ENCODE measurements at places on chromosomes 1 and 21.

GRCh38 chr1:184152434-184152898 lies 100.9 kb downstream of the TSEN15 start:
- no peak for DNase-seq

- DNase-seq, result no peak
Measured at GRCh38 chr1:171997936-171998335, 156.6 kb downstream of the DNM3 start.

DNA sequence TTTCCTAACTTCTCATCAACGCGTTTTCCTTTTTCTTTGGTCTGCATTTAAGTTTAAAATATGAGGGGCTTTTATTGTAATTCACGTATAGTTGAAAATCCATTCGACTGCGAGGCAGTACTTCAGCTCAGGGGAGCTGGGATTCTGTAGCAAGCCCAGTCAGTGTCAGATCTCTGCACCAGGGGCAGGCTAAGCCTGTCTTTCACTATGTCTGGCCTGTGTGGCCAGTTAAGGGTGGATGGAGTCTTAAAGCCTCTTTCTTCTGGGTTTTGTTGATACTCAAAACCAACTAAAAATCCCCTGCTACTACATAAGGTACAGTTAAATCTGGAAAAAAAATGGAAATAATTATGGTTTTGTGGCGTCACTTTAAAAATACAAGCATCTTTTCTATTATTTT lies 124.7 kb downstream of the TYW3 start:
- DNase-seq, result no peak

DNA sequence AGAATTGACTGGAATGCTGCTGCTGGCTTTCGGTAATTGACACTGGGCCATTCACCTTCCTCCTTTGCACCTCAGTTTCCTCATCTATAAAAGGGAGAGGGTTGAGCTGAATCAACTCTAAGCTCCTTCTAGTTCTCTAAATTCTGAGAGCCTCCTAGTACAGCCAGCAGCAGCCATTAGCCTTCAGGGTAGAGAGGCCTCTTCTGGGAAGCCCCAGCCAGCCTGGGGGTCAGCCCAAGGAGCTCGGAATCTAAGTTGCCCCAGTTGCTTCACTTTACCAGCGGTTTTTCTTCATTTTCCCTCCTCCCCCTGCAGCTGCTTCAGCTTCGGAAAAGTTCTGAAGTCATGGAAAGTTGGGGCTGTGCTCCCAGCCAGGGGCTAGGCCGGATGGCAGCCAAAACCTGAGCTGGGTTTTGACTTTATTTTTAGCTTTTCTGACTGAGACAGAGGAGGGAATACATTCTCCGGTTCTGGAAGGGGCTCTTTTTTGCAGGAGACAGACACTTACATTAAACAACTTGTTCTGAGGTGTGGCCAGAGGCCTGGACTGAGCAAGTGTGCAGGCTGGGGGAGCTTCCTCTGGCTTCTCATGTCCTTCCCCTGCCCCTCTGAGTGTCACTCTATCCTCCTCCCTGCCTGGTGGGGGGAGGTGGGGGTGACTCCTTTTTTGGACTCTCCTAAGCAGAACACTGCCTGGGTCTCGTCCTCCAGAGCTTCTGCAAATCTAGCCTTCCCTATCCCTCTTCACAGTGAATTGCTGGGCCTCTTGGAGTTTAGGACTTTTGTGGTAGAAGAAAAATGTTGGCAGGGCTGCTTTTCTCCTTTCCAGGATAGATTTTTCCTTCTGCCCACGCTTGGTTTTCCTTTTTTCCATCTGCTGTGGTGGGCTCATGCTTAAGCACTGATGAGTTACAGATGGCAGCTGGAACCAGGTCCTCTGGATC lies 14.4 kb downstream of the LMNA start:
- no peak for DNase-seq

- DNase-seq, result no peak
Measured at GRCh38 chr1:51086496-51087271, 15.3 kb upstream of the C1orf185 start.

DNA sequence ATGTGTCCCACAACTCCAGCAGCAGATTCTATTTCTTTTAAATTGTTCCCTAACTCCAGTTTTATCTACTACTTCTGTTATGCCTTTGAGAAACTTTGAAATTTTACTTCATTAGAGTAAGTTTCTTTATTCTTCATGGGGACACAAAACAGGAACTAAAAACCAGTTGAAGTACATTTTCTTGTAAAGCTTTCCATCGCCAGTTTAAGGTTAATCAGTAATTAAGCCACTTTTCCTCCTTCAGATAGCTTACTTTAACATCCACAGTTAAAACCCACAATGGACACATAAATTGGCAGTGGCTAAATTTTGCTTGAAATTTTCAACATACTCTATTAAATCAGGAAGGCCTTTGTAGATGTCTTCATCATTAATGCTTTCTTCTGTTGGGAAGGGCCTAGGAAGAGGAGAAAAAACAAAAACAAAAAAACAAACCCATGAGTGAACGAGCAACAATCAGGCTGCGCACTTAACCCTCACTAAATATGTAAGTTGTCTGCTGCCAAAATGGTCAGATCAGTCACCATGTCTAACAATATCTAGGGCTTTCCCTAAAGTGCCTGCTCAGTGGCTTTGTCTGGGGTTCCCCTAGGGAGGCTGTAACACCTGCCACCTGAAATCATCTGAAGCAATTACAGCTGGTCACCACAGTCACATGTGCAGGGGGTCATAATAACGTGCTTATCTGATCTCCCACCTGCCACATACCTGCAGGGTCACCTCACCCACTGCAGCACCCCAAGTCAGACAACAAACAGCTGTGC lies 187.9 kb downstream of the VAV3 start:
- no peak for DNase-seq

GRCh38 chr1:54743416-54744226 lies 20.7 kb downstream of the PARS2 start:
- no peak for DNase-seq

DNA sequence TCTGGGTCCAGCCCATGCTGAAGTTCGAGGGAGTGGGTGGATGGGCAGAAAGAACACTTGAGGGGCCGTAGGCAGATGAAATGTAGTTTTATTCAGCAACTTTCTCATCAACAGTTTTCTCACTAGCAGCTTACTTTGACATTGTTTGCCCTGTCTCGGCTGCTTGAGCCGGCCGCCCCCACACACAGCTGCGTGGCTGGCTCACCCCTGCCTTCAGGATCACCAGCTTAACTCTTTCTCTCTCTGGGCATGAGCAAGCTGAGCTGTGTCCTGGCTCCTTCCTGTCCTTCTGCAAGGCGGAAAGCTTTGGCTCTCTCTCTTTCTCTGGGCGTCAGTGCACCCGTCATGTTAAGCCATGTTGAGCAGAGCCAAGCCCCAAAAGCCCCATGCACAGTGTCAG lies 104.4 kb upstream of the GNG12 start:
- DNase-seq, result no peak

GRCh38 chr1:199641531-199641930 lies 386.0 kb upstream of the NR5A2 start:
- DNase-seq, result no peak

DNA sequence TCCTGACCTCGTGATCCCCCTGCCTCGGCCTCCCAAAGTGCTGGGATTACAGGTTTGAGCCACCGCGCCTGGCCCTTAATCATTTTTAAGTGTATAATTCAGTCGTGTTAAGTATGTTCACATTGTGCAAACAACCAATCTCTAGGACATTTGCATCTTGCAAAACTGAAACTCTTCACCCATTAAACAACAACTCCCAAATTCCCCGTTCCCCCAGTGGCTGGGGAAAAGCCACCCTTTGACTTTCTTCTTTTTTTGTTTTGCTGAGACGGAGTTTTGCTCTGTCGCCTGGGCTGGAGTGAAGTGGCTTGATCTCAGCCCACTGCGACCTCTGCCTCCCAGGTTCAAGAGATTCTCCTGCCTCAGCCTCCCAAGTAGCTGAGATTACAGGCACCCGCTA lies 6.5 kb upstream of the THEMIS2 start:
- DNase-seq, result no peak

DNA sequence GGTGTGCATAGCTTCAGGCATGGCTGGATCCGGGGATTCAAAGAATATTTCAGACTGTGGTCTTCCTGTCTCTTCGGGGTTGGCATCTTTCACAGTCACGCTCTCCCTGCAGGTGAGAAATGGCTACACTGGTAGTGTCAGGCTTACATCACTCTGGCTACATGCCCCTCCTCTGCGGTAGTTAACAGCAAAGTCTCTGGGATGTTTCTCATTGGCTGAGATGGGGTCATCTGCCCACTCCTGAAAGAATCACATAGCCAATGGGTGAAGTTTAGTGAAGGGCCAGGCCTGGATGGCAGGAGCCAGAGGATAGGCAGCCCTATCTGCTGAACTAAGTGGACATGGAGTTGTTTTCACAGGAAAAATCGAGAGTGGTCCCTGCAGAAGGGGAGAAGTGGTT lies 356.5 kb downstream of the MATN1 start:
- no peak for DNase-seq

DNA sequence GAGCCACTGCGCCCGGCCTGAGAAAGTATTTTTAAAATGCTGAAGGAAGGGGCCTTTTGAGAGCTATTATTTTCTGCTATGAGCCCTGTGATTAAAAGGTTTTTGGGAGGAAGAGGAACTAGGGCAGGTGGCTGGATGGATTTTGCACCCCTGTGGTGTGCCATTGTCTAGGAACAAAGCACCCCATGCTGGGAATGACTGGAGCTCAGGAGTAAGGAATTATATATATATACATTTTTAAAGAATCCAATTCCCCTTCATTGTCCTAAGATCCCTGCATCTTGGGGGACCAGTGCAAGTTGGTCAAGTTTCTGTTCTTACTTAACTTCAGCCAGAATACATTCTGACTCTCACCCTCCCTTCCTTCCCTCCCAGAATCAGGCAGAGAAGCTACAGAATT lies 91.6 kb downstream of the ZNF648 start:
- no peak for DNase-seq

DNA sequence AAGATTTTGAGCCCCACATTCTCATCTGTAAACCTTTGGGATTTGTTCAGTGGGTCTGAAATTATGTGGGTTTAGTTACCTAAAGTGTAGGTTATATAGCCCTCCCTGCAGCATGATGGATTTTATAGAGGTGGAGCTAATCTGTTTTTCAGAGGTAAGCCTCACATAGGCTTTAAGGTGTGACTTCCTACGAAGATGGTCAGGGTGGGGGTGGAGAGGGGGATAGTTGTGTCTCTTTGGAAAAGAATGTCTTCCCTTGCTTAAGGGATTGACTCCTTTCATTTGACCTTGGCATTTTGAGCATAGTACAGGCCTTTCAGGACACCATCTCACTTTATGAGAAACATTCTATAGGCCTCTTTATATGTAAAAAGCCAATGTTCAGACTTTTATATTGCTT lies 3.4 kb downstream of the CACHD1 start:
- DNase-seq, result no peak

GRCh38 chr1:212108981-212109380 lies 73.4 kb downstream of the DTL start:
- DNase-seq, result no peak

- no peak for DNase-seq
Measured at GRCh38 chr1:178004926-178005391, 35.1 kb upstream of the SEC16B start.

GRCh38 chr1:204128464-204128963 lies 23.3 kb downstream of the ETNK2 start:
- no peak for DNase-seq

DNA sequence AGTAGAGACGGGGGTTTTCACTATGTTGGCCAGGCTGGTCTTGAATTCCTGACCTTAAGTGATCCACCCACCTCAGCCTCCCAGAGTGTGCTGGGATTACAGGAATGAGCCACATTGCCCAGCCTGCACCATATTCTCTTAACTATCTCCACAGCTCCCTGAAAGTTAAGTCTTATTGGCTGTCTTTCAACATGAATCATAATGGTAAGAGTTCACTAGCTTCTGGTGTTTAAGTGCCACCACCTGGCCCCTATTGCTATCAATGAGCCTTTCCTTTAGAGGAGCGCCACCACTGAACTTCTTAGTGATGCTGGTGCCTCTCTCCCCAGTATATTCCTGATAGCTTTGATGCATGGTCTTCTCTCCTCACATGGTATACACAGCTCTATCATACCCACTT lies 15.7 kb downstream of the ZFYVE9 start:
- no peak for DNase-seq

- DNase-seq, result no peak
Measured at GRCh38 chr1:239237912-239238311, 148.5 kb upstream of the CHRM3 start.

DNA sequence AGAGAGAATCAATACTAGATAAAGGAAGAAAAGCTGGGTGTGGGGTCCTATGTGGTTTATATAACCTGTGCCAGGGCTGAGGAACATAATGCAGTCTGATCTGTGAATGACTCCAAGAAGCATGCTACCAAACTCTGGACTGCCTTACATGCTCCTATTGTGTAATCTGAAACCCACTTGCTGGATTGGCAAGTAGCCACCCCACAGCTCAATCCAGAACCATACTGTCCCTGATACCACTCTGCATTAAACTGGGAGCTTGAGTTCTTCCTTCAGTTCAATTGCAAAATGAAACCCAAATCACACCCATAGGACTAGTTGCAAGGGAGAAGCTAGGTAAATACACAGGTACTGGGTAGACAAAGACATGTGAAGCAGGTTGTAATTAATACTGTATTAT lies 115.4 kb upstream of the NEGR1 start:
- DNase-seq, result no peak

DNA sequence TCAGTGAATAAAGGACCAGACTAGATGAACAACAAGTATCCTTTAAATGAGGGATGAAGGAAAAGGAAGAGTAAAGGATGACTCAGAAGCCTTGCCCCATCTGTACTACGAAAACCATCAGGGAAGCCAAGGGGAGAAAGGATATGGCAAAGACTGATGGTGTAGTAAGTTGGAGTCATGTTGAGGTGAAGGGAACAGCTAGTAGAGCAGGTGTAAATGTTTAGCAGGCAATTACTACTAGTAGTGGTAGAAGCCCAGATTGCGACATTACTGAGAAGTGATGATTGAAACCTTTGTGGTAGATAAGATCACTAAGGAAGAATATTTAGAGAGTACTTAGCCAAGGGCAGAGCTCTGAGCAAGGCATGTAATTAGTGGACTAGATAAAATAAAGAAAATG lies 84.0 kb downstream of the PHTF1 start:
- no peak for DNase-seq

- DNase-seq, result no peak
Measured at GRCh38 chr21:44365251-44365966, 12.0 kb downstream of the TRPM2 start.

DNA sequence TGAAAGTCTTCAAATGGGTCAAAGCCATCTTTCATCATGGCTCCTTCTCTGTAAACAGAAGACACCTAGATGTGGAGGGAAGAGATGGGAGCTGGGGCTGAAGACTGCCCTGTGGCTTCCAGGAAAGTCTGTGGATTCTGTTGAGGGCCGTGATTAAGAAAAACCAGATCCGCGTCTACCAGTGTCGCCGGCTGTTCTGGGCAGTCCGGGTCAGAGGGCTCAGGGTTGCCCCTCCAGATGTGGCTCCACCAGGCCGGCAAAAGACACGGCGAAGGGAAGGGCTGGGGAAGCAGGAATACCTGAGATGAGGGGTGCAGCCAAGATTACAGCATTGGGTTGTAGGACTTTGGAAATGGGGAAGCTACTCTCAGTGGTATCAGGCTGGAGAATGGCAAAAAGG lies 162.6 kb downstream of the RHOU start:
- DNase-seq, result no peak

Data from CD4-positive, alpha-beta T cell treated with Interleukin-15 for 4 hours (primary cell).